ENCODE measurements at places on chromosomes 7 and 10. TPM values are rescaled to one million over a fixed set of nuclear protein-coding genes. Genes with fewer than 3 reads are reported as not detected.

- H3K27me3 ChIP-seq = no peaks in the 10 kb centered on the region
- no peaks in the 10 kb centered on the region for H3K36me3 ChIP-seq
- no peaks in the 10 kb centered on the region for H3K4me1 ChIP-seq
- no peak overlapping the region for H3K4me3 ChIP-seq
- DNase-seq = no peak
- H3K27ac ChIP-seq = no peak overlapping the region
These were observed 196.8 kb downstream of the PPP1R3A start for GRCh38 chr7:113722006-113722405.

AKR1C1 gene
- 1.1 TPM for total RNA-seq

- no peak for DNase-seq
- peaks cover 39% of the 10 kb centered on the region for H3K4me1 ChIP-seq
- H3K4me3 ChIP-seq = no peak overlapping the region
These were observed 21.8 kb downstream of the STAM start for GRCh38 chr10:17665747-17666146.

INPP5A gene
- 15.7 TPM for total RNA-seq

EBF3 gene
- not detected for total RNA-seq

GRCh38 chr10:6669269-6669859 lies 89.3 kb upstream of the PRKCQ start:
- peaks cover 21% of the 10 kb centered on the region for H3K4me1 ChIP-seq
- no peak overlapping the region for H3K27ac ChIP-seq
- H3K27me3 ChIP-seq = peaks cover 13% of the 10 kb centered on the region
- no peak overlapping the region for H3K4me3 ChIP-seq
